Activated CD4-positive, alpha-beta T cell treated with anti-CD3 and anti-CD28 coated beads, Interleukin-2, Interleukin-6, amounts not matched to agents 100 ng/mL and 50 ng/mL, durations not matched to agents 16 hours and 8 hours (primary cell): ENCODE measurements at places on chromosomes 1 and 21.

DNA sequence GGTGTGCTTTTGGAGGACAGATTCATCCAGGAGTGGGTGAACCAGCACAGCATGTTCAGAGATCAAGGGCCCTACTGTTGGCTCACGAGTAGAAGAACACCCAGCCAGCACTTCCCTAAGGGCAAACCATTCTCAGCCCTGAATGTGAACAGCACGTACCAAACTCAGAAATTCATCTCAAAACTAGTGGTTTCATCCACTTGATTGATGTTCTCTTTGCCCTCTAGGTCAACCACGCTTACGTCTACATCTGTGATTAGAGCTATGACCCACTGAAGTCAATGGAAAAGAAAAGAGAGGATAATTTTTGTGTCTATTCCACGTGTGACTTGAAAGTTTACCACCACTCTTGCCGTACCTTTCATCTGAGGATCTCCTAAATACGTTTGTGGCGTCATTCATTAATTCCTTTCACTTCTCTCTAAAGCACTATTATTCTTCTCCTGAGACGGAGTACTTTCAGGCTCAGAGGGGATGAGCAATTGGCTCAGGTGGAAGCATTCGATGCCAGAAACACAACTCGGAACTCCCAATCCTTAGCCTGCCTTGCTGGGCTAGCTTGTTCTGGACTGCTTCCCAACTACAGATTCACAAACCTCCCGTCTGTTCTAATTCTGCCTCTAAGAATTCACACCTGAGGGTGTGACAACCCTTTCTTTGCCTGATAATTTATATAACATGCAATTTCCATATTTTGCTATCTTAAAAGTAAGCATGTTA is 57.3 kb upstream of the HIVEP3 start:
- DNase-seq, result no peak

- peak; percentile 41 for DNase-seq
These were observed 46.8 kb downstream of the PTPRU start for GRCh38 chr1:29282924-29283803.

GRCh38 chr21:29777160-29777559 is 162.6 kb downstream of the GRIK1 start:
- DNase-seq, result no peak

DNA sequence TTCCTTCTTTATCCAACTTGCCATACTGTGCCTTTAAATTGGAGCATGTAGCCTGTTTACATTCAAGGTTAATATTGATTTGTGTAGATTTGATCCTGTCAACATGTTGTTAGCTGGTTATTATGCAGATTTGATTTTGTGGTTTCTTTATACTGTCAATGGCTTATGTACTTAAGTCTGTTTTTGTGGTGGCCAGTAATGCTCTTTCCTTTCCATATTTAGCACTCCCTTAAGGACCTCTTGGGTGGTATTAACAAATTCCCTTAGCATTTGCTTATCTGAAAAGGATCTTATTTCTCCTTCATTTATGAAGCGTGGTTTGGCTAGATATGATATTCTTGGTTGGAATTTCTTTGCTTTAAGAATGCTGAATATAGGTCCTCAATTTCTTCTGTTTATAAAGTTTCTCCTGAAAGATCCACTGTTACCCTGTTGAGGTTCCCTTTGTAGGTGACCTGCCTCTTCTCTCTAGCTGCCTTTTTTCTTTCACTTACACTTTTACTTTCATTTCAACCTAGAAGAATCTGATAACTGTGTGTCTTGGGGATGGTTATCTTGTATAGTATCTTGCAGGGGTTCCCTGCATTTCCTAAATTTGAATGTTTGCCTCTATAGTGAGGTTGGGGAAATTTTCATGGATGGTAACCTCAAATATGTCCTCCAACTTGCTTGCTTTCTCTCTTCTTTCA is 86.9 kb upstream of the NEGR1 start:
- DNase-seq, result no peak

DNA sequence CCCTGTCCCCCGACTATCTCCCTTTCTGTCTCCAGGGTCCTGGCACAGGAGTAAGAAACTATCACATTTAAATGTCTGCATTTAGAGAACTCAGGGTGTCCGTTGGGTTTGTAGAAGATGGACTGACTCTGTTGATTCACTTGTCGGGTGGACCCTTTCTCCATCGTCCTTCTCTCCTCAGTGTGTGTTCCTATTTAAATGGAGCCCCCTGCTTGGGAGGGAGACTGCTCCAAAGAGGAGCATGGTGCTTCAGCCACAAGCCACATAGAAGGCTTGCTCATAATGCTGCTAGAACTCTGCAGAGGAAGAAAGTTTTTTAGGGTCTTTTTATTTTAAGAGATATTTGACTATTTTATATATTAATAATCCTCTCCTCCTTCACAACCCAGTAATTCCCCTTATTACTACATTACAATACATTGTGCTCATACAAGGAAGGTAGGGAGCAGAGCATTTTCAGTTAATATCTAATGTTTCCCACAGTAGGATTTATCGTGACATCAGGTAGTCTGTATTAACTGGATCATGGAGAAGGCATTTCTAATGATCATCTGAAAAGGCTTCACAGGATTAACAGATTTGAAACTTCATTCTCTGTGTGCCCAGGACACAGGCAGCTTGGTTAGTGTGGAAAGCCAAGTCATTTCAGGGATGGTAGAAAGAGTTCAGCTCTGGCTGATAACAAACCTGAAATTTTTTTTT is 13.8 kb downstream of the FGGY start:
- DNase-seq, result no peak

DNA sequence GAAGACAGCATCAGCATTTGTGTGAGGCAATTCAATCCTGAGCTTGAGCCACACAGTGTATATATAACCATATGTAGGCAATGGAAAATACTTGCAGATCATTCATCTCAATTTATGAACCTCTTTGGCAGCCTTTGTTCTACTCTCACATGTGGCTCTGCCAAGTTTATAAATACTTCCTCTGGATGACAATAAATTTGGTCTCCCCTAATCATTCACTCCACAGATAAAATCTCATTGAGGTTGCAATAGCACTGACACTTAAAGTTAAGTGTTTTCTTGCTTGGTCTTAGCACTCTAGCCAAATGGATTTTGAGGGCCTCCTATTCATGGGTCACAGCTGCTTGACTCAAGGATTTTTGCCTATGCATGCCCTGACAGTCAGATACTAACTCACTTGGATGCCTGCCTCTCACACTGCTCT is 136.6 kb upstream of the VANGL1 start:
- no peak for DNase-seq

DNA sequence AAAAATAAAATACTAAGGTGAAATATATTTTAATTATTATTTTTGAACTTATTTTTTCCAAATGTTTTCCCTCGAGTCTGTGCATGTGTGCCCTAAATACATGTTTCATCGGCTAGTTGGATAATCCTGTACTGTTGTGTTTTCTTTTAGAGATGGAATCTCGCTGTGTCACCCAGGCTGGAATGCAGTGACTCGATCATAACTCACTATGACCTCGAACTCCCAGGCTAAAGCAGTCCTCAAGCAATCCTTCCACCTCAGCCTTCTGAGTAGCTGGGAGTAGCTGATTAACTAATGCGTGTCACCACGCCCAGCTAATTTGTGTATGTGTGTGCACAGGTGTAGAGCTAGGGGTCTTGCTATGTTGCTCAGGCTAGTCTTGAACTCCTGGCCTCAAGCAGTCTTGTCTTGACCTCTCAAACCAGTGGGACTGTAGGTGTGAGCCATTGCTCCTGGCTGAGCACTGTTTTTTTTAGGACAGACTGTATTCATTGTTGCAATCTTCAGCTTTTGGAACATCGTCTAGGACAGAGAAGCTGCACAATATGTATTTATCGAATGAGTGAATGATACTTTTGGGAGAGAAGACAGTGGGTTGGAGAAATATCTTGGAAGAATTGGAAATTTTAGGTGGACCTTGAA is 4.8 kb upstream of the TMCO1 start:
- no peak for DNase-seq

- DNase-seq, result no peak
These were observed 230.8 kb downstream of the BARHL2 start for GRCh38 chr1:90486134-90486824.

DNA sequence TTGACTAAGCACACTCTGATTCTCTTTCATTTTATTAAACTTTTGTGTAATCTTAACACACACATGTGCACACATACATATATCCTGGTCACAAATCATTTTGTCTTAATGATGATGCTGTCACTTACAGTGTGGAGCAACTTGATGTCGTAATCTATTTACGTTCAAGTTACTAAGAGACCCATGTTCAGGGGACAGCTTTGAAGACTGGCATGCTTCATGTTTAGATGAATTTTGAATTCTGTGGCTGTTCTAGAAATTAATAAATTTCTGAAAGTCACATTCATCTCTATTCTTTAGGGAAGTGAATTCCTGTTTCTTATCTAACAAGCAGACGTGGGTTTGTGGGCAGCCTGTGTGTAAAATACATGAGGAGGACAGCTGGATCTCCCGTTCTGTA is 1637.8 kb downstream of the PLA2G4A start:
- DNase-seq, result no peak

DNA sequence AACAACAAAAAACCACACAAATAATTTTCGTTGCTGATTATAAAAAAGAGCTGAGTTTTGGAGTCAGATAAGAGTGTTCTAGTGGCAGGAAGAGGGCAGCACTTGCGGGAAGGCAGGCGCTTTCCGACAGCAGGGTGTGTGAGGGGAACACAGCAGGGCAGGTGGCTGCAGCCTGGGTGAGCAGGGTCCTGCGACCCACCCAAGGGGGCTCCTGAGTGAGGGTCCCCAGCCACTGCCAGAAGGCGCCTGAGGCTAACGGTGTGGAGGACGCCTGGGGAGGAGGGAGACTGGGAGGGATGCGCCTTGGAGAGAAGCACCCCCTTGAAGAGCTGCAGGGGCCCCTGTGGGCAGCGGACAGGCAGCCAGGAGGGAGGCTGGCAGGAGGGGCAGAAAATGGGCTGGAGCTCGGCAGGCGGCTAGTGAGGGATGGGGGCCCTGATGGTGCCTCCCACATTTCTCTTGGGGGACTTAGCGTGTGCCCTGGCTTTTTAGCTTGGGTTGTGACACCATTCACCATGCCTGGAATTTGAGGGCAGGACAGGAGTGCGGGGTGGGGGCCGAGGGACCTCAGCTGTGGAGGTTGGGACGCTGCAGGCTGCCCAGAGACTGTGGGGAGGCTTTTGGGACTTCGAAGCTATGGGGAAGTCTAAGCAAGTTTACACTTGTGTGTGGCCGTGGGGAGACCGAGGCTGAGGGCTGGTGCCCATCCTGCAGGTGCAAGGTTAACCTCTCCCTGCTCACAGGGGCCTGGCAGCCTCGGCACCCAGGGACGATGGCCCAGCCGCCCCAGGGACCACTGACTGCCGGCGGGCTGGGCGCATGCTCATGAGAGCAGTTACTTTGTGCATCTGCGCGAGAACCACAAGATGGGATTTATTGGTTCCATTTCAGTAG is 111.4 kb downstream of the SIK1 start:
- no peak for DNase-seq

GRCh38 chr21:33894736-33895288 is 20.8 kb downstream of the ATP5PO start:
- DNase-seq, result peak; percentile 67

- no peak for DNase-seq
These were observed 261.2 kb downstream of the S1PR1 start for GRCh38 chr1:101497881-101498559.

DNA sequence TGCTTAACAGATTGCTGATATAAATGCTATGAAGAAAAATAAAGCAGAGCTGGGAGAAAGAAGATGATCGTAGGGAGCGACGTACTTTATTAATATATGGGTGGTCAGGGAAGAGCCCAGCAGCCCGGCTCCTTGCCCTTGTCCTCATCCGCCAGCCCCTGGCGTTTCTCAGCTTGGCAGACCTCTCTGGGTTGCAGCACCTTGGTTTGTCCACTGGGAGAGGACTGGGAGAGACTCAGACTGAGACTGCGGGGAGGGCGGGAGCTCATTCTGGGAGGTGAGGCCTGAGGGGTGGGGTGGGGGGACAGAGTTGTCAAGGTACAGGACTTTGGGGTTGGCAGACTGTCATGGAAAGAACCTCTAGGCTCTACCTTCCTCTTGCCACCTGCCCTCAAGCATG is 3.3 kb upstream of the S100A3 start:
- DNase-seq, result no peak

DNA sequence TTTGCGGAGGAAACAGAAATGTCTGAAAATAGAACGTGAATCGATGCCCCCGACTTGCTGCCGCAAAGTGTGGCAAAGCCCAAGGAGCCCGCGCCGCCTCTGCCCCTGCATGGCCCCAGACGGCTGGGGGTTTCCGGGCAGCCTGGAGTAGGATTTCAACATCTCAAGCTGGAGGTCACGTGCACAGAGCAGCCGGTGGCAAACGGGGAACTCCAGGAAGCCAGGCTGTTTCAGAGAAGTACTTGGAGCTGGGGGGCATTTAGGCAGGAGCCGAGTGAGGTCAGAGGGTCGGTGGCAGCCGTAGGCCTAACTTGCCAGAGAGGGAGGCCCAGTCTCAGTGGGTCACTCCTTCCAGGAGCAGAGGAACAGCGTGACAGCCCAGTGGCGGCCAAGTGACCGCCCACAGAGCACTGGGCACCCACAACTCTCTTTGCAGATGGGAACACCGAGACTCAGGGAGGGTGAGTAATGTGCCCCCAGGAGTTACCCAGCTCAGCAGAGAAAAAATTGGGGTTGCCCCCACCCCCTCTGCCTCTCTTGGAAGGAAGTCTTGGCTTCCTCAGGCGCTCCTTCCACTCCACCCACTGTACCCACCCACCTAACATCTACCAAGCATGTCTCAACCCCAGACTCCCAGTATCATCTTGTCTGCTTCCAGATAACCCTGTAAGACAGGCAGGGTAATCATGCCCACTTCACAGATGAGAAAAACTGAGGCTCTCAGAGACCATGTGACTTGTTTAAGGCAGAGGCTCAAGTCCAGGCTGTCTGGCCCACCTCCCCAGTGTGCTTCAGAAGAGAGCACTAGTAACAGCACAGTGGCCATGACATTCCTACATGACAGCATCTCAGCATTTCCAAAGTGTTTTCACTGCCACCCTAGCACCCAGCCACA is 179.4 kb downstream of the HIVEP3 start:
- DNase-seq, result peak; percentile 92

GRCh38 chr1:202565890-202566602 is 144.2 kb downstream of the SYT2 start:
- peak; percentile 21 for DNase-seq

GRCh38 chr1:36968730-36969129 is 65.6 kb downstream of the GRIK3 start:
- no peak for DNase-seq

- DNase-seq, result no peak
These were observed 19.0 kb downstream of the BCAR3 start for GRCh38 chr1:93662481-93663207.

- peak; percentile 12 for DNase-seq
These were observed 64.4 kb upstream of the NEK2 start for GRCh38 chr1:211739671-211740411.

GRCh38 chr1:23838401-23838866 is 13.2 kb upstream of the HMGCL start:
- peak; percentile 79 for DNase-seq

DNA sequence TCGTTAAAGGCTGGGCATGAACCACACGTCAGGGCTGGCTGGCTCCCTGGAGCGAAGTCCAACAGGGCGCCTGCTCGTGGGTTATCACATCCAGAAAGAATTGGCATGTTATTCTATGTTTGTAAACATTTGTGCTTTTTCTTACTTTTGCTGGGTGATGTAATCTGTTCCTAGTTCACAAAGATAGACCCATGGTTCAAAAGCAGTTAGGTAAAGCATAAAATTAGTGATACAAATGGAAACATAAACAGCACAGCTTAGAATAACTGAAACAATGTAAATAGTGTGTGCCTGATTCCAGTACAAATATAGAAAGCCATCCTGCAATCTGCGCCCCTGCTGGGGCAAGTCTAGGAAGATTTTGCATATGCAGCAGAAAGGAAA is 184.0 kb upstream of the C1orf174 start:
- no peak for DNase-seq
